ENCODE measurements at places on chromosomes 7 and 10.

DNA sequence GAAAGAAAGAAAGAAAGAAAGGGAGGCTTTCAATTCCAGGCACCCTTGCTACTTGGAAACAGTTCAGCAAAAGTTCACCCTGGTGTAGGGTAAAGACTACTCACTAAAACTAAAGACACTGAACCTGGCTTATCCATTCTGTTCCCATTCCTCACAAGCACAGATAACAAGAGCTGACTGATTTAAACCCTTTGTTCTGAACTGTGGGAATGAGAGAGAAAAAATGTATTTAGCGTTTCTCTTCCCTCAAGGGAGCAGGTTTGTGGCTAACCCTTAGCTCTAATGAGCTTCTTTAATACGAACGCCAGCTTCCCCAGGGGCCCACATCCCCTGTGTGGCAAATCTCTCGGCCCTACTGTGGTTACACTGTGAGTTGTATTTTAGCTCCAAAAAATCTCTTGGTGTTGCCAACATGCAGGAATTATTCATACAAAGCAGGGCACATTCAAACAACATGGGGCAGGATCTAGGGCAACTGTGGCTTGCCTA is 23.3 kb downstream of the PRTFDC1 start:
- no peak for DNase-seq

DNA sequence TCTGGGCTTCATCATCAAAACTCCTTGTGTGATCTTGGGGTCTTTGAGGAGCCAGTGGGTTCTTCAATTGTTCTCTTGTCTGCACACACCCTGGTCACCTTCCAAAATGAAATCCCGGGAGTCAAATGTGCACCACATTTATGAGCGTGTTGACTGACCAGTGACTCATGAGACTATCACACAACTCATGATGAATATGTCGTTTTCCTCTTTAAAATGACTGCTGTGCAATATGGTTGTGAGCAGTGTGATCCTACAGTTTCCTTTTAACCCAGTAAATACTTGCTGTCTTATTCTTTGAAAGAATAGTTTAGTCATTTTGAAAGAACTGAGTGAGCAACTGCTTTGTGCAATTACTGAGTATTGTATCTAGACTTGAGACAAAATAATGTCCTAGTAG is 149.2 kb downstream of the DYNC1I1 start:
- no peak for DNase-seq

- DNase-seq, result no peak
These were observed 53.1 kb downstream of the CPED1 start for GRCh38 chr7:121041516-121042148.

DNA sequence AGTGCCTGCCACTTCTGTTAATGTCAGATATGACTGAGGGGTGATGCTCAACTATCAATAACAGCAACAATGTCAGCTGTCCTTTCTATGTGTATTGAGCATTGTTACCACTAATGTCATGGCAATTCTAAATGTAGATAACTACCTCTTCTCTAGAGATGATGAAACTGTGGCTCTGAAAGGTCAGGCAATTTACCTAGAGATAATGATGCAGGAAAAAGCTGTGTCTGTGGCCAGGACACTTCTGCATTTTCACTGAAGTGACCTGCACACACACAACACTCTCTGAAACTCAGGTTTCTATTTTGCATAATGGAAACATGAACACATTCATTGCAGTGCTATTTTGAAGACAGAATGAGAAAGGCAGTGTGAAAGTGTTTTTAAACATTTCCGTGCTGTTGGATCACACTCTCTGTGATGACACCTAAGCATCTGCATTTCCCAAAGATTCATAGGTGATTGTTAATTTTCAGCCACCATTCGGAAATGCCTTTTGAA is 148.2 kb downstream of the KCND2 start:
- DNase-seq, result no peak

- no peak for DNase-seq
These were observed 56.4 kb downstream of the HIPK2 start for GRCh38 chr7:139721417-139721816.

GRCh38 chr10:33211106-33211878 is 123.2 kb downstream of the NRP1 start:
- no peak for DNase-seq

- no peak for DNase-seq
These were observed 1.5 kb upstream of the INSIG1 start for GRCh38 chr7:155296006-155296787.

DNA sequence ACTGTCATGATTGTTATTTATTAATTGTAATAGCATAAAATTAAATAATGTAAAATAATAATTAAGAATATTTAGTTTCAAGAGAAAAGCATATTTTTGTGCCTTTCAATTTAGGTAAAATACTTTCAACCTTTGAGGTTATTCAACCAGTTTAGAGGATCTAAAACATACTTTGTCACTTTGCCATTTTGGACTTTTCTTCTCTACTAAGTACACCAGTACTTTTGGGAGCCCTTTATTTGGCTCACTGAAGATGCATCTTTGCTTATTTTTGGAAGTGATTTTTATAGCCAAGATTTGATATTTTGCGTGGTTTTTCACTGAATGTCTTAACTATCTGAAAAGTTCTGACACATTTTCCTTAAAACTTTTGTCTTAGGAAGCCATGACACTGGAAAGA is 860.5 kb downstream of the SORCS1 start:
- no peak for DNase-seq

DNA sequence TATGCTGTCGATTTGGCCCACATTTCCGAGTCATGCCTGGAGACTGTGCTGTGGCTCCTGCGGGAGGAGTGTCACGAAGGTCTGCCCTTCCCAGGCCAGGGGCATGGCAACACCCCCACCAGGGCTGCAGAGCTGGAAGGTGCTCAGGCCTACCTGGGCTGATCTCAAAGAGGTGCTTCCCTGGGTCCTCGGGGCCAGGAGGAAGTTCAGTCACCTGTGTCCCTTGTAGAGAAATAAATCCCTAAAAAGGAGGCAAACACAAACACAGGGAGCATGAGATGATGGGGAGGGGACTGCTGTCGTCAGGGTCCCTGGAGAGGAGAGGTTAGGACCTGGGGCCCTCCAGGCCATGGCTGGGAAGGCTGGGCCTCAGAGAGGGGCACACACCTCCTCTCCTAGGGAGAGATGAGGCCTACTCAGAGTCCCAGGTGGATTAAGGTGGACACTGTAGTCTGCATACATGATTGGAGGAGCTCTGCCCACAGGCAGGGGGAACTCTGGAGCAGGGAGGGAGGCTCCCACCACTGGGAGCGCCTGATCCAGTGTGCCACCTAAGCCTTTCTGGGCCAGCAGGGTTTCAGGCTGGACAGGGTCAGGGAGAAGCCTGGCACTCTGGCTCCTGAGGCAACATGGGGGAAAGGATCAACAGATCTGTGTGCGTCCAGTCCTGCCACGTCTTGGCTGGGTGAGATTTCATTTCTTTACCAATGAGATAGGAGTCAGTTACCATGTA is 49.4 kb downstream of the ARHGAP22 start:
- DNase-seq, result no peak

- DNase-seq, result no peak
These were observed 15.4 kb upstream of the CLDN4 start for GRCh38 chr7:73815436-73815835.

GRCh38 chr10:61142987-61143386 is 199.0 kb upstream of the RHOBTB1 start:
- no peak for DNase-seq

DNA sequence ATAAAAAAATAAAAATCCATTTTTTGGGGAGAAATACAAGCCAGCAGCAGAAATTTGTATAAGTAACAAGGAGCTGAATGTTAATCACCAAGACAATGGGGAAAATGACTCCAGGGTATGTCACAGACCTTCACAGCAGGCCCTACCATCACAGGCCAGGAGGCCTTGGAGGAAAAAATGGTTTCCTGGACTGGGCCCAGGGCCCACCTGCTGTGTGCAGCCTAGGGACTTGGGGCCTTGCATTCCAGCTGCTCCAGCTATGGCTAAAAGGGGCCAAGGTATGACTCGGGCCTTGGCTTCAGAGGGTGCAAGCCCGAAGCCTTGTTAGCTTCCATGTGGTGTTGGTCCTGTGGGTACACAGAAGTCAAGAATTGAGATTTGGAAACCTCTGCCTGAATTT is 126.3 kb downstream of the DGKB start:
- DNase-seq, result no peak

DNA sequence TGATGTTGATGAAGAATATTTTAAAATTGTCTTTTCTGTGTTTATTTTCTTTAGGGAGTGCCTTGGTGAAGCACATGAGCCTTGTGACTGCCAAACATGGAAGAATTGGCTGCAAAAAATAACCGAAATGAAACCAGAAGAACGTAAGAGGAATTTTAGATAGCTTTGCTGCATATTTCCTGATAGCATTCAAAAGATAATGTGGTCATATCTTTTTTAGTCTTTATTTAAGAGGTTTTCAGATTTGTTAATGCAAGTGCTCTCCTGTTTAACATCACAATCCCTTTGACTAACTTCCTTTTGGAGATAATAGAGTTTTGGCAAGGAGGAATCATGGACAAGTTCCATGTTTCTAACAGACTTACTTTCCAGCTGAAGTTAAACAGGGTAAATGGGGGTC is 85.2 kb upstream of the GATAD1 start:
- no peak for DNase-seq

GRCh38 chr10:70198696-70199466 is 28.6 kb upstream of the SAR1A start:
- no peak for DNase-seq

- no peak for DNase-seq
These were observed 119.9 kb upstream of the DKK1 start for GRCh38 chr10:52194191-52194590.

DNA sequence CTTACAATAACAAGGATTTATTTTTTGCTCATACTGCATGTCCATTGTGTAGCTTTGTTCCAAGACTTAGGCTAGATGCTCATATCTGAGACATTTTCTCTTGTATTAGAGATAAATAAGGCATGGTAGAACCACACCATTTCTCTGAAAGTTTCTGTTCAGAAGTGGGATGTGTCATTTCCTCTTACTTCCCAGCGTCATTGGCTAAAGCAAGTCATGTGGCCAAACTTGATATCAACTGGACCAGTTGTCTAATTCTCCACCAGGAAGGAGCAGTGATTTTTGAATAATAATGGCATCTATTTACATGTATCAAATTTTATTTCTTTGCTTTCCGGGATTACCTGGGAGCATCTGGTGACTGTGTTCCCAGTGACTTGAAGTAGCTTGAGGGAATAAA is 38.3 kb downstream of the AHCYL2 start:
- no peak for DNase-seq

- DNase-seq, result no peak
These were observed 13.6 kb upstream of the NUP42 start for GRCh38 chr7:23168111-23168885.

DNA sequence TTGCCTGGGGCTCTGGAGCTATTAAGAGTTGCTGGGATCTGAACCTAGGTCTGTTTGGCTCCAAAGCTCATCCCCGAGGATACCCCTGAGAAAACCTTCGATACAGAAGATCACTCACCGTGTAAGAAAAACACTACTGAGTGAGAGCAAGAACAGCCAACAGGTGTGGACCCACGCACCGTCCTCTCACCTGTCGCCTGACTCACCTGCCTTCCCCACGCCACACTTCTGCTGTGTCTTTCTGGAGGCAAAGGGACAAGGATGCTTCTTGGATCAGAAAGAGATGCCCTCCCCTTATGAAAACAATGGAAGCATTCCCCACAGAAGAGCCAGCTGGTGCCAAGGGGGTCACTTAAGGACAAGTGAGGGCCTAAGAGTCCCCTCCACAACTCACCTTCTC is 46.7 kb downstream of the COL13A1 start:
- no peak for DNase-seq

- no peak for DNase-seq
These were observed 664.2 kb downstream of the SORCS1 start for GRCh38 chr10:106500041-106500924.

DNA sequence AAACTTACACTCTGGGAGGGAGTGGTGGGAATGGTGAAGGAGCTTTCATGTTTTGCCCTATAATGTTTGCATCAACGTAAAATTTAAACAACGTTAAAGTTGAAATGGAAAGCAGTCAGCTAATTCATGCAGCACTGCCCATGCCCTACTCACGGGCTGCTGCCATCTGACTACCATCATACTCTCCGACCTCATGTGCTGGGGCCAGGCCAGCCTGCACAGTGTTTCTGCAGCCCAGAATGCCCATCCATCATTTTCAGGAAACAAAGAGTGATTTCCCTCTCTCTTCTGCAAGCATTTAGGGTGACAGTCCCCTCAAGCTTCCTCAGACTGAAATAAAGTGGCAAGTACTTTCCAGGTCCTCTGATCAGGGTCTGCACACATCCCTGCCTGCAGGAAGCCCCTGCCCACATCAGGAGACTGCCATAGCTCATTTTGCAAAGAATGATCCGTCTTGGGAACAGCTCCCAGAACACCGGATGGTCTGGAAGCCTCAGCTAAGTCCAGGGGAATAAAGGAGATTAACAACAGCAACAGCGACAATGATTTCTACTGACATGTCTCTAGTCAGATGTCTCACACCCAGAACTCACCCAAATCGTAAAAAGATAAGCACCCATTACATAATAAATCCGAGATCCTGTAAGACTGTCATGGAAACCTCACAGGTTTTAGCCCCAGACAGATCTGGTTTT is 40.3 kb downstream of the ARHGAP22 start:
- DNase-seq, result no peak

GRCh38 chr7:80324032-80324431 is 187.8 kb downstream of the GNAT3 start:
- no peak for DNase-seq

DNA sequence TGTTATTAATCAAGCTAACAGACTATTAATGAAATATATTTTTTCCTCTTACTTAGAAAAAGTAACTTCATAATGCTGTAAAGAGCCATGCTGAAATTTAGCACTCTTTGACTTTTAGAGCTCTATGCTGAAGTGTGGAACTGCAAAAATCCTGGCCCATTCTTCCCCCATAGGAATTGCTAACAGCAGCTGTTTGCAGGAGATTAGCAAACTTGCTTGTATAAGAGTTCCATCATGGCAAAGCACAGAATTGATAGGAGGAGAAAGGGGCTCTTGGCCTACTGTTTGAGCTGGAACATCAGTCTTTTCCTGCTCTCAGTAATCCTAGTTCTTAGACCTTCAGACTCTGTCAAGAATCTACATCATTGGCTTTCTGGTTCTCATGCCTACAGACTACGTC is 18.3 kb upstream of the GNAT3 start:
- DNase-seq, result no peak

DNA sequence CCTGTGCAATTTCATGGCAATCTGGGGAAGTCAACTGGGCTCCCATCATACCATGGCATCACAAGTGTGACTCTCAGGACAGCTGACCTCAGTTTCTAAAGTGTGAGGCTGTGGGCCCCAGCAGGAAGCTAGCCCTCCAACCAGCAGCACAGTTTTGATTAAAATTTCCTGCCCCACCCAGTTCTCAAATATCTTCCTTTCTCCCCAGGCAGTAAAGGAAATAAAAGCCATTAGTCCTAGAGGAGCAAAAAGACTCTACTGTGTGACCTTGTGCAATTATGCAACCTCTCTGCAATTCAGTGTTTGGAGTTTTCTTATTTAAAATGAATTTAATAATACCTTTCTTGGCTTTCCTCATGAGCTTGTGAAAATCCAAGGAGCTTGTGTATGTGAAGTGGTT is 143.1 kb upstream of the CDCA7L start:
- DNase-seq, result no peak

GRCh38 chr10:122374859-122375678 is 561 bp downstream of the PLEKHA1 start:
- no peak for DNase-seq

- peak; percentile 77 for DNase-seq
These were observed 9.3 kb upstream of the CHCHD1 start for GRCh38 chr10:73772281-73773151.
